ENCODE measurements at places on chromosomes 5 and 9. TPM values are rescaled to one million over a fixed set of nuclear protein-coding genes. Genes with fewer than 3 reads are reported as not detected.

PTGES gene
- 18.9 TPM for total RNA-seq

IL9 gene
- not detected for total RNA-seq

TRPM3 gene
- 0.25 TPM for total RNA-seq

DNA sequence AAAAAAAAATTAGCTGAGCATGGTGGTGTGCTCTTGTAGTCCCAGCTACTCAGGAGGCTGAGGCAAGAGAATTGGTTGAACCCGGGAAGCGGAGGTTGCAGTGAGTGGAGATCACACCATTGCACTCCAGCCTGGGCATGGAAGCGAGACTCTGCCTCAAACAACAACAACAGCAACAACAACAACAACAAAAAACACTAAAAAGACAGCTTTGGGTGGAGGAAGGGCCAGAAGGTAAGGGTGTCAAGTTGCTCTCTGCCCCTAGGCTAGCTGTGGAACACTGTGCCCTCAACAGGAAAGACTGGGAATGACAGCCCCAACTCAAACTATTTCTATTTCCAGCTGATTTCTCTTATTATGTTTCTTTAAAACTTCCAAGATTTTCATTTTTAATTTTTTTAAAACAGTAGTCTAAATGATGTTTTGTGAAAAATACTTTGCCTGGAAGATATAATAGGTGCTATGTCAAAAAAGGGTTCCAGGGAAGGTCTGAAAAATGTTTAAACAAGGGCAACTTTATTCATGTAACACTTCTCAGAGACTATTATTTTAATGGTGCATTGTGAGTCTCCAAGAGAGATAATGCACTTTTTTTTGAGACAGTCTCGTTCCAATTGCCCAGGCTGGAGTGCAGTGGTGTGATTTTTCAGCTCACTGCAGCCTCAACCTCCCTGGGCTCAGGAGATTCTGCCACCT lies 29.9 kb downstream of the CLINT1 start:
- DNase-seq: no peak

GRCh38 chr5:36734422-36734821 lies 128.0 kb downstream of the SLC1A3 start:
- DNase-seq: no peak

GRCh38 chr5:142109331-142110045 lies 909 bp downstream of the NDFIP1 start:
- DNase-seq: no peak

DNA sequence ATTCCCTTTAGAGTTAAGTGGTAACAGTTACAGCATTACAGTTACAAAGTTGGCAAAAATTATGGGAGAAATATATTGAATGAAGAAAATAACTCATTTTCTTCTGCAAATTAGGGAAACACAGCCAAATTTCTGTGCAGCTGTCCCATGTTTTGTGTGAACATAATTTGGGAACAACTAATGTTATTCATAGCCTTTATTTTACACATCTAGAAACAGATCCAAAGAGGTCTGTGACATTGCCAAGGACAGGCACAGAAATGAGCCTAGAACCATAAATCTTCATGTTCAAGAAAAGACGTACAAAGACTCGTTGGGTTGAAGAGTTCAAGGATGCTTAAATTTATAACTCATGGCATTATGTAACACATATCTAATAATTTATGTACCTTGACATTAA lies 114.1 kb upstream of the TXNDC8 start:
- DNase-seq: no peak

DNA sequence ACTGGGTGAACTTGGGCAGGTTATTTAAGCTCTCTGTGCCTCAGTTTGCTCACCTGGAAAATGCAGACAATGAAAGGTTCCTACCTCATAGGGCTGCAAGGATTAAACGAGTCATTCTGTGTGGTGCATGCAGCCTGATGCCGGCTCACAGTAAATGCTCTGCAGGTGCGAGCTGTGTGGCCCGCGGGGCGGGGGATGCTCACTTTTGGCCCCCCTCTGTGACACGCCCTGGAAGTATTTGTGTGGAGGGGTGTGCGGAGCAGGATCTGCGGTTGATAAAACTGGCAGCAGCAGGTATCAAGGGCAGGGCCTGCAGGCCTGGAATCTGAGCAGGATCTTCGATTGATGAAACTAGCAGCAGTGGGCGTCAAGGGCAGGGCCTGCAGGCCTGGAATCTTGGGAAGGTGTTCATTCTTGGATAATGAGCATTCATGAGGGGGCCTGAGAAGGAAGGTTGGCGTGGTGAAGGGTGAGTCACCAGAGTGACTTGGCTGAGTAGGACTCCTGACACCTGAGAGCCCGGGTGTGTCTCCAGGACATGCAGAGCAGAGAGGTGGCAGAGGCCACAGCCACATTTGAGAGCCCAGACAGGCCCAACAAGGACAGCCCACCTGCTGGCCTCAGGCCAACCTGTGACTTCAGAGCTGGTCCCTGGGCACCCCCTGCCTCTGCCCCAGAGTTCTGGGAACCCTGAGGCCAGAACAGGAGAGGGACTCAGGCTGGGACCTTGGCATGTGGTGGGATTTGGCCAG lies 11.9 kb downstream of the UNC5A start:
- DNase-seq: no peak

- DNase-seq: no peak
Observed at GRCh38 chr5:56807679-56808078, 7.7 kb upstream of the MAP3K1 start.

DNA sequence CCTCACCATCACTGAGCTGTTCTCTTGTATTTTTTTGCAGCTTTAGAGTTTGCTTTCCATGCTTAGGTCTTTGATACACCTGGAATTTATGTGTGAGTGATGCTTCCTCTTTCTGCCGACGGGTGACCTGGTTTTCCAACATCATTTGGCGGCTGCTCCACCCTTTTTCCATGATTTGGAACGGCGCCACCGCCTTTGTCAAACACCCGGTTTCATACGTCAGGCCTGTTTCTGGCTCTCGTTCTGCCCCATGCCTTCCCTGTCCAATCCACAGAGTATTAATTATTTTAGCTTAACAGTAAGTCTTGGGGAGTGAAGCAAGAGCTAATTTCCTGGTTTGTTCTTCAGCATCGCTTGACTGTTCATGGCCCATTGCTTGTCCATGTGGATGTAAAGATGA lies 30.2 kb downstream of the CACNA1B start:
- no peak for DNase-seq

DNA sequence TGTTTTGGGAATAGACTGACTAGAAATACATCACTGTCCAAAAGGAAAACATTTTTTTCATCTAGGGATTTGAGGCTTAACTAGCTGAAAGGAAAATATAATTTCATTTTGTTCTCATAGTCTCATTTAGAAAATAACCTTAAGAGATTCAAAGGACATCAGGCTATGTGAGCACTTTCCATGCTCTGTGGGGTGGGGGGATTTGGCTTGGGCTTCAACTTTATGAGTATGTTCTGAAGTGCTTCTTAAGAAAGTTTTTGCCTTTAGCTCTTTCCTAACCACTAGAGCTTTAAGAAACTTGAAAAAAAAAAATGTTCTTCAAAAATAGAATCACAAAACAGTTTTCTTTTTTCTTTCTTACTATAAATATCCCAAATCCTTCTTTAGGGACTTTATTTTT lies 17.6 kb downstream of the CDH6 start:
- DNase-seq: no peak

GRCh38 chr5:72144762-72145161 lies 37.5 kb downstream of the MAP1B start:
- no peak for DNase-seq

DNA sequence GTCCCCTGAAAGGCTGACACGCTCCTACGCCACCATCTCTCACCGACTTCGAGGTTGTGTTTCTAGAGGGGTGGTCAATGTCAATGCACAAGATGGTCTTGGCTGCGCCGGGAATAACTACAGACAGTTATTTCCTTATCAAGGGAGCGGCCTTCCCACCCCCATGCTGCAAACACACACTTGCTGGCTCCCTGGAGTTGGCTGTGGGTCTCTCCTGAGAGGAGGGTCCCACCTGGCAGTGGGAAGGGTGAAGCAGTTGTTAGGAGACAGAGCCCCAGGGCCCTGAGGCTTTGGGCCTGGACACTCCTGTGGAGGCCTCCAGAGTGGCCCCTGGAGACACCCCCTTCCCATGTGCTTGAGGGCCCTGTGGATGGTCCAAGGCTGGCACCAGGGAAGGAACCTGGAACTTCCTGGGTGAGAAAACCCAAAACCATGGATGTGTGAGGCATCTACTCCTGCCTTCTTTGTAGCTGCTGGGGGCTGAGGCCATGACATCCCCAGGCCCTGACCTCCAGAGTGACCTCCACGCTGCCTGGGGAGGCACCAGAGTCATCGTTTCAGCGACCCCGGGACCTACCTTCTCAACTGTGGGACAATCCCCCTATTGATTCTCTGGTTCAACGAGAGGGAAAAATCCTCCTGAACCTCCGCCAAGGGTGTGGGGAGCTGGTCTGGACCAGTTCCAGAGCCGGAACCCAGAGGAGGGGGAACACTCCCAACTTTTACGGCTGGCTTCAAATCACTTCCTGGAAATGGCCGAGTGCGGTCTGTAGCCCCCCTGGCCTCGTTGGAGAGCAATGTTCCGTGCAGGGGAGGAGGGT lies 101.1 kb upstream of the COL5A1 start:
- DNase-seq: no peak

- no peak for DNase-seq
Observed at GRCh38 chr9:81896070-81896469, 32.2 kb upstream of the SPATA31D4 start.

All from vagina (tissue), 2 donors.